ENCODE measurements at places on chromosomes 2 and 18. TPM values are rescaled to one million over a fixed set of nuclear protein-coding genes. Genes with fewer than 3 reads are reported as not detected.

SP140L gene
- 7.9 TPM for total RNA-seq

MOGAT1 gene
- total RNA-seq = not detected

TANC1 gene
- total RNA-seq = 18.5 TPM

GRCh38 chr2:121832412-121833357 is 77.2 kb downstream of the TSN start:
- DNase-seq = no peak

- no peak for DNase-seq
These were observed 203.6 kb upstream of the KYNU start for GRCh38 chr2:142673836-142674235.

DNA sequence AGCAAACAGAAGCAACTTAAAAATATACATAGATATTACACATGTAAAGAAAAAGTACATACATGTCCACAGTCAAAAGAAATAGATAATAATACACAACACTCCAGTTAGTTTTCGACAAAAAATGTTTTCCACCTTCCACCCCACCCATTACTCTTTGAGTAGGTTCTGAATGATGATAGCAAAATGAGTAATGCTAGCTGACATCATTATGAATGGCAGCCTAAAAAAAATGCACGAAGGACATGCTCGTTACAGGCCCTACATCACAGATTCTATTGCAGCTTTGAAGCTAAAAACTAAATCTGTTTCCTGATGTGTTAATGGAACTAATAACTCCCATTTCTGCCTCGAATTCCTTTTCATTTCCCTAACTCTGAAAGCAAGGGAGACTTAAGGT is 578.7 kb upstream of the NETO1 start:
- no peak for DNase-seq

DNA sequence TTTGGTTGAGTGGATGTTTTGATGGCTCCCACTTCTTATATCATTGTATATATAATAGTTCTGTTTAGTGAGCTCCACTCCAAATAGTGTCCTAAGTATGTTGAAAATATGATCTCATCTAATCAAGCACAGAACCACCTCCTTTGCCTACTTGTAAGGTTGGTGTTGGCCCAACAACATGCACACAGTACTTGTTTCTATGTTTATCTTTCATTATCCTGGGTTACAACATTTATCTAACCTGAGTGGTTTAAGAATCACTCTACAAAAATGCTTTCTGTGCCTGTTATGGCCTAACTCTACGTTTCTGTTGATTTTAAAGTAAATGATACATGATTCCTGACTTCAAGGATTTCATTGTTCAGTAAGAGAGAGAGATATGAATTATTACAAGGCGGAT is 281.9 kb downstream of the FIGN start:
- no peak for DNase-seq

- no peak for DNase-seq
These were observed 24.9 kb upstream of the YWHAQ start for GRCh38 chr2:9655441-9656269.

- no peak for DNase-seq
These were observed 494.1 kb upstream of the MEIS1 start for GRCh38 chr2:65940856-65941255.
